Activated T-helper 1 cell treated with anti-CD3 and anti-CD28 coated beads, Interleukin-12 subunit alpha, Interleukin-12 subunit beta, Interleukin-2, Interleukin-4 antibody, amounts not matched to agents 30 ng/mL and 10 ng/mL and 1 ng/mL, durations not matched to agents 14 hours and 24 hours and 36 hours (primary cell): ENCODE measurements at places on chromosomes 6 and 20.

DNA sequence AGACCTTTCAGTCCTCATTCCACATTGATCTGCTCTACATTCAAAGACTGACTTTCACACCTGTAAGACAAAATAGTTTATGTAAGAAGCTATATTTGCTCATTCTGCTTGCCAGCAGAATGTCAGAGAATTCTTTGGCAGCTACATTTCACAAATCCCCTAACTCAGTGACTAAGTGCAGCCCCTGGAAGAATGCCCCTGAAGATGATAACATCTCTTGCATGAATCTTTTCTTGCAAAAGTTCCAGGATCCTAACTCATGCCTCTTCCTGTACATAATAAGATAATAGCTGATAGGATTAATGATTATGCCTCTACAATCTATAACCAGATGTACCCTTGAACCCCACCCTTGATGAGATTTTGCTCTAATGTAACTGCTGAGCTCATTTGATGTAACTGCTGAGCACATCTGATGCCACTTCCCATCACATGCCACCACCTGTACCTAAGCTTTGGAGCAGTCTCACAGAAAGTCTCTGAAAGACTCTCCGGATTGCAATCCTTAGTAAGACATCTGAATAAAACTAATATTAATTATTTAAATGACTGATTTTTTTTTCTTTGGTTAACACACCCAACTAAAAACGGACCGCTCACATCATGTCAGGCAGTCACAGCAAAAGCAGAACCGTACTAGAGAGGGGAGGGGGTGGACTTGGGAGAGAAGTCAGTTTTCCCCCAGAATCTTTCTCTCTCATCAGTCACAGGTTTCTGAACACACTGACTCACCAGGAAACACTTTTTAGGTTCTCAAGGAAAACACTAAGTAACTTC lies 684 bp upstream of the DNAH8 start:
- no peak for DNase-seq

- no peak for DNase-seq
These were observed 129.9 kb downstream of the UTRN start for GRCh38 chr6:144415014-144415413.

DNA sequence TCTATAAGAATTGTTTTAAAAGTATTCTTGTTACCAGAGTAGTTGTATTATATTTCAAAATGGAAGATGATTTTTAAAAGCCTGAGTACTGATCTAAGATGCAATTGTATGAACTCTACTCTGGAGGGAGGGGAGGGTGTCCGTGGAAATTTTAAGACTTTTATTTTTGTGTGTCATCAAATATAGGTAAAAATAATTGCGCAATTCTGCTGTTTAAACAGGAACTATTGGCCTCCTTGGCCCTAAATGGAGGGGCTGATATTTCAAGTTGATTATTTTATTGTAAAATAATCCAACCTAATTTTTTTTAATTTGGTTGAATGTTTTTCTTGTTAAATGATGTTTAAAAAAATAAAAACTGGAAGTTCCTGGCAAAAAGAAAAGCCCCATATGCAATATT lies 38.1 kb upstream of the RPP40 start:
- no peak for DNase-seq

- DNase-seq: no peak
These were observed 21.9 kb downstream of the UST start for GRCh38 chr6:148768646-148769270.

GRCh38 chr6:169172946-169173345 lies 80.7 kb downstream of the THBS2 start:
- DNase-seq: no peak
